ENCODE measurements at places on chromosomes 16 and 17. TPM values are rescaled to one million over a fixed set of nuclear protein-coding genes. Genes with fewer than 3 reads are reported as not detected.

DNA sequence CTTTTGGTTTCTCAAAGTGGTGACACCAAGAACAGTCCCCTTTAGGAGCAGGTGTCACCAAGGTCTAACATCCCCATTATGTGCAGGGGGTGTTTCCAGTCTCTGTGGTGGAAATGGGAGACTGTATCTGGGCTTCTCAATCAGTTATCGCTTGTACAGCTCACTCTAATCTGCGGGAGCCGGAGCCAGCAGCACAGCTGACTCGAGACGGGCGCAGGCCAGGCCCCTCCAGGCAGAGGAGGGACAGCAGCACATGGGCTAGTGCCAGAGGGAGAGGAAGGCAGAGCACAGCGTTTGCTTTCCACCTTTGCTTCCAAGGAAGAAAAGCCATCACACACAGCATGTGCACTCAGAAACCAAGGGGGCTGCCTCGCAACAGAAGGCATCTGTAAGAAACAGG, 91.2 kb upstream of the CREBBP start:
- H3K4me1 ChIP-seq = no peaks in the 10 kb centered on the region
- H3K36me3 ChIP-seq = peaks cover under 1% of the 10 kb centered on the region
- no peak for DNase-seq
- no peak overlapping the region for H3K27ac ChIP-seq
- H3K4me3 ChIP-seq = no peak overlapping the region

Gene CDH5
- 0.46 TPM for total RNA-seq

Gene CCL7
- not detected for total RNA-seq

DNA sequence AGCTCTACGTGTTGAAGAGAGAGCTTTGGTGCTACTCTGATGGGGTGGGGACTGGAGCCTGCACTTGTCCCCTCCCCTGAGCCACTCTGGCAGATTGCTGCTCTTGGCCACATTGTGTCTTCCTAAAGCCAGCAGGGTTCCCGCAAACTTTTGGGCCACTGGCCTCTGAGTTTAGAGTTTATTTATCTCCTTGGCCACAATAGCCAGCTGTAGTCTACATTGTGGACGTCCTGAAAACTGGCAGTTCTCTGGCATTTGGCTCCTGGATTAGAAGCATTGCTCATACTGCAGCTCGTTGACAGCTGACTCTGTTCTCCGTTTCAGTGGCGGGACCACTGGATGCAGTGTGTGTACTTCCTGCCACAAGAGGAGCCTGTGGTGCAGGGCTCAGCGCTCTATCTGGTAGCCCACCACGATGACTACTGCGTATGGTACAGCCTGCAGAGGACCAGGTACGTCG, 34.6 kb downstream of the PRMT7 start:
- H3K36me3 ChIP-seq = peaks cover 30% of the 10 kb centered on the region
- H3K4me3 ChIP-seq = no peak overlapping the region
- no peaks in the 10 kb centered on the region for H3K4me1 ChIP-seq
- no peak overlapping the region for H3K27ac ChIP-seq
- DNase-seq = no peak

Gene CHAD
- total RNA-seq = not detected

Gene PRR35
- total RNA-seq = 0.12 TPM

Gene PPL
- total RNA-seq = 142 TPM

GRCh38 chr17:34865716-34866115, 95.5 kb downstream of the CCT6B start:
- no peak overlapping the region for H3K27ac ChIP-seq
- H3K4me3 ChIP-seq = no peak overlapping the region

Gene TP53TG3C
- total RNA-seq = not detected

- no peaks in the 10 kb centered on the region for H3K36me3 ChIP-seq
- H3K27me3 ChIP-seq = no peaks in the 10 kb centered on the region
- peaks cover 16% of the 10 kb centered on the region for H3K4me1 ChIP-seq
- H3K4me3 ChIP-seq = no peak overlapping the region
Measured at GRCh38 chr17:1077986-1078711, 81.2 kb downstream of the TIMM22 start.

- no peaks in the 10 kb centered on the region for H3K36me3 ChIP-seq
- H3K27ac ChIP-seq = no peak overlapping the region
- no peak overlapping the region for H3K4me3 ChIP-seq
Measured at GRCh38 chr16:65476448-65476955, 354.6 kb upstream of the CDH11 start.
